Right renal cortex interstitium (tissue), 3 donors: ENCODE measurements at places on chromosomes 5 and 9. TPM values are rescaled to one million over a fixed set of nuclear protein-coding genes. Genes with fewer than 3 reads are reported as not detected.
A peak's percentile ranks its signal among the peaks of the same experiment; 100 is the strongest.

DNA sequence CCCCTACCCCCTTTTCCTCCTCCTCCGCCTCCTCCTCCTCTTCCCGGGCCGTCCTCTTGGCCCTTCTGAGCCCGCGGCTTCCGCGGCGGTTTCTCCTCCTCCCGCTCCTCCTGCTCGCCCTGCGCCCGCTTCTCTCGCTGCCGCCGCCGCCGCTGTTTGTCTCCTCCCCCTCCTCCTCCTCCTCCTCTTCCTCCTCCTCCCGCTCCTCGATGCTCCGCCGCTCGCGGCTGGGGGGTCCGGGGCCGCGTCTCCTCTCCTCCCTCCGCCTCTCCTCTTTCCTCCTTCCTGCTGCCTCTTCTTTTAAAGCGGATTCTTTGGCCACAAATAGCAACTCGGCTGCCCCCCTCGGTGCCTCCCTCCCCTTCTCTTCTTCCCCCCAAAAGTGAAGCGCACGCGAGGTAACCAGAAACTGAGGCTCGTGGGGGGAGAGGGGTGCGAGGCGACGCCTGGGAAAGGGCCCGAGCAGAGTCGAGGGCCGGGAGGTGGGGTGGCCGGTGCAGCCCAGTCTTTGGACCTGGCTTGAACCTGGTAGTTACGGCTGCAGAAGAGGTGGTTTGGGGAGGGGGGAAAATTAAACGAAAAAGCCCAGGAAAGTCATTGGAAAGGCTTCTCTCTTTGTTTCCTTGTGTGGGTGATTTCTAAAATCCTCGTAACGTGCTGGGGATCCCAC, 1058.5 kb upstream of the DMAC1 start:
- DNase-seq, result peak; percentile 57

BAAT gene
- polyA plus RNA-seq, result 0.44 TPM

DNA sequence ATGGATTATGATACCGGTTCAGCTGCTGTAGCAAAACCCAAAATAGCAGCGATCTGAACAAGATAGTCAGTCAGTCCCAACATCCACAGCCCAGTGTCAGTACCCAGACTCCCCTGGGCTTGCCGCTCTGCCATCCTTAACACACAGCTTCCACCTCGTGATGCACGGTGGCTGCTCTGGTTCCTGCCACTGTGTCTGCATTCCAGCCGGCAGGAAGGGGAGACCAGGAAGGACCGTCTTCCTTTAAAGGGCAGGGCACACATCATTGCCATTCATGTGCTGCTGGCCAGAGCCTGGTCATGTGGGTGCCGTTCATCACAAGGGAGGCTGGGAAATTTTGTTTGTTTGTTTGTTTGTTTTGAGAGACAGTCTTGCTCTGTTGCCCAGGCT, 131.0 kb upstream of the IER5L start:
- no peak for DNase-seq

AK8 gene
- 3.4 TPM for polyA plus RNA-seq

DNA sequence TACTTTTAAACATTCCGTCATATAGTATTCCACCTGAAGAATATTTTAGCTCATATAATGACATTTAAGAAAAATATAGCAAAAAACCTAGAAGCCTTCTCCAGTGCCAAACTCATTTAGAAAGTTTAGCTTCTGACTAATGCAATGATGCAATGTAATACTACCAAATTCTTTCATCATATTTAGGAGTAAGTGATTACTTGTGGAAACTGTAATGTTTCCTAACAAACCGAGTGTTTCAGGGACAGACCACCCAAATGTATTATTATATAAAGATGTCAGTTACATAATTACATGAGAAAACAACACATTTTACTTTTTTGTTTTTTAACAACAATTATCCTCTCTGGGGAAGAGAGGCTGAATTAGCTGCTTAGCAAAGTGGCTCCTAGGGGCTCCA, 316.2 kb downstream of the ARL15 start:
- no peak for DNase-seq

DNA sequence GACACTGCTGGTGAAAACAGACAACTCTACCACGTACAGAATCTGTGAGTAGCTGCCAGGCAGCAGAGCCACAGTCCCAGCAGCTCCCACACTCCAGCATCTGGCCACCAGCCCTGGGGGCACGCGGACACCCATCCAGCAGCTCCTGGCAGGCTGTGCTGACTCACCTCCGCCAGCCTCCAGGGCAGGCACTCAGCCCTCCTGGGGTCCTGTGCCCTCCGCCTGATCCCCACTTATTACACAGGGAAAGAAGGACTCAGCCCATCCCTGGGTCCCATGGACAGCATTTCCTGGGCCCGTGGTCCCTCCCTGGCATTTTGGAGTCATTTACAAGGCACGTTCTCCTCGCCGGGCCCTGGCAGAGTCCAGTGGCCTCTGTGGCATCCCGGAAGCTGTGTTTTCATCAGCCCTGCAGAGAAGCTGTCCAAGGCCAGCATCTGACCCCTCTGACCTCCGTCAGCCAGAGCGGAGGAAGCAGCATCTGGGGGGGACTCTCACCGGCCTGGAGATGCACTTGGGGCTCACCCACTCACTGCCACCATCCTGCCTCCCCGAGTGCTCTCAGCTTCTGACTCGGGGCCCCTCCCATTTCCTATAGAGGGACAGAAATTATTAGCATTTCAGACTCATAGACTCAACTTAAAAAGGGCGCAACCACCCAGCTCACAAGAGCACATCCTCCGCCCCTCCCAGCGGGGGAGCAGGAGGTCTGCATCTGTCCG, 21.6 kb downstream of the PAEP start:
- no peak for DNase-seq

- no peak for DNase-seq
Observed at GRCh38 chr9:95415158-95415557, 97.6 kb upstream of the FANCC start.

PCDHA7 gene
- 0.22 TPM for polyA plus RNA-seq

DNA sequence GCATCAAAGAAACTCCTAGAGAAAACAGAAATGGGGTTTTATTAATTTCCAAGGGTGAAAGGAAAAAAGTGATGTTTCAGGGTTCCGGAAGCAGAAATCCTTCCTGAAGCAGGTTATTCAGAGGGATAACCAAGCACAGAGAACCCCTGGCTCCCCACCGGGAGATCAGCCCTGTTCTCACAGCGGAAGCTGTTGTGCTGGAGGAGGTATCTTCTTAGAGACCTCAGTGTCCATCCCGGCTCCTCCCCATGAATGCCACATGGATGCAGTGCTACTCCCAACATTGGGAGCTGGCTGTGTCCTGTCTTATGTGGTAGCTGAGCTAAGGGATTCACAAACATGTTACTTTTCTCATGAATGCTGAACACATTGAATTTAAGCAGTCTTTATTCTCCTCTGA, 80.9 kb upstream of the IRX2 start:
- DNase-seq, result no peak

BRINP1 gene
- polyA plus RNA-seq, result 7.0 TPM

SPATA6L gene
- 3.5 TPM for polyA plus RNA-seq

DNA sequence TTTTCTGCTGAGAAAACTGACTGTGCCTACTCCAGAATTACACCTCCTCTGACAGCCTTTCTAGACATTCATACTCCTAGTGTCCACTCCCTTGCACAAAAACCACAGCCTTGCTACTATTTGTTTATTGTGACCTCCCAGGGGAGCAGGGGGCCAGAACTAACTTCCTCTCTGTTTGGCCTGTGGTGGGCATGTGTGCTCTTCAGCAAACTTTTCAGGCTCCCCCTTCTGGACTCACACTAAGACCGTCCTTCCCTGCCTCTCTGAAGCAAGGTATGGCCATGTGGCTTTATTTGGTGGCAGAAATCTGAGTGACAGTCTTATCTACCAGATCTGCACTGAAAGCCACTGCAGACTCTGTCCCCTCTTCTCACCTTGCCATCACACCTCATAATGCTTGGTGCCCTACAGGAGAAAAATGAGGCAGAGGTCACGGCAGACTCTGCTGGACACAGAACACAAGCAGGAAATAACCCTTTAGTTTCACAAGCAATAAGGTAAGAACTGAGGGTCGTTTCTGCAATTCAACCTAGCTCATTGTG, 28.2 kb downstream of the LIFR start:
- no peak for DNase-seq

RORB gene
- polyA plus RNA-seq, result 0.14 TPM

NIM1K gene
- polyA plus RNA-seq, result 0.31 TPM

TLX3 gene
- not detected for polyA plus RNA-seq

DNA sequence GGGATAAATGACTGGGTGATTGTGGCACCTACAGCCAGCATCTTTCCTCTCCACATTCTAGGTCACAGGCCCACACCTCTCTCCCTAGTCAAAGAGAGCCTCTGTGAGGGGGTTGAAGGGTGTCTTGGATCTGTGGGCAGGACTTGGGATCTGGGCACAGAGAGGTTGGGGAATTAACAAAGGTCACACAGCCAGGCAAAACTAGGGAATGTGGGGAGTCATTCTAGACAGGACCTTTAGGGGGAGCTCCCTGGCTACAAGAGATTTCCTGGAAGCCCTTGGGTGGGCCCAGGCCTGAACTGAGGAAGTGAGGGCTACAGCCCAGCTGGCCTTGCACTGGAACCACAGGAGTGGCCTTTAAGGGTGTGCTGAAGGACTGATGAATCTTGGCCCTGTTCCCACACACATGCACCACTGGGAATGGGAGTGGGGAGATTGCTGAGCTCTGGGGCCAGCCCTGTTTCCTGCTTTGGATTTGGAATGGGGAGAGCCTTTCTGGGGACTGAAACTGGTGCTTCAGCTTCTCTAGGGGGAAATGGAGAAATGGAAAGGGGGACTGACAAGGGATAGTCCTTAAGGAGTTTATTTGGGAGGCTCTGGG, 12.4 kb upstream of the CXXC5 start:
- DNase-seq, result no peak

DNA sequence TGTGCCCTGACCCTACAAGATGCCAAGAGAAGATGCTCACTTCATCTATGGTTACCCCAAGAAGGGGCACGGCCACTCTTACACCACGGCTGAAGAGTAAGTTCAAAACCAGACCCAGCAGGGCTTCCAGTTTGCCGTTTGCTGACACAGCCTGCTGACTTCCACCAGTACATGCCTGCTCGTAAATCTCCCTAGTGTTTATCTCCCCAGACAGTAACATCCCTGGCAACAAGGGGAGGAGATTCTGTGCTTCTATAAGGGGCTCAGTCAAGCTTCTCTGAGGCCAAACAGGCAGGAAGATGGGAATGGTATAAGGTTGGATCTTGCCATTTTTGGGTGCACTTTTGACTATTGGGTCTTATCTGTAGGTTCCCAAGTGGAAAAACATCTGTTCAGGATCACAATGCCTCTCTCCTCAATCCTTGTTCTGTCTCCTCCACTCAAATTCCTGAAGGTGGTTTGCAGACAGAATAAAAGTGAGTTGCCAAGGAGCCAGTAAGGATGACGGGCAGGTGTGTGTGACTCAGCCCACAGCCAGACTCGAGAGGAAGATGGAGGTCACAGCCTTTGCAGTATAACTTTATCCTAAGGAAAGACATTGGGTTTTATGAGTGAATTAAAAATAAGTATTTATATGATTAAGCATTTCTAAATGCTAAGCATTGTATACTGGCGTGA, 1.9 kb downstream of the MLANA start:
- peak; percentile 47 for DNase-seq

DNA sequence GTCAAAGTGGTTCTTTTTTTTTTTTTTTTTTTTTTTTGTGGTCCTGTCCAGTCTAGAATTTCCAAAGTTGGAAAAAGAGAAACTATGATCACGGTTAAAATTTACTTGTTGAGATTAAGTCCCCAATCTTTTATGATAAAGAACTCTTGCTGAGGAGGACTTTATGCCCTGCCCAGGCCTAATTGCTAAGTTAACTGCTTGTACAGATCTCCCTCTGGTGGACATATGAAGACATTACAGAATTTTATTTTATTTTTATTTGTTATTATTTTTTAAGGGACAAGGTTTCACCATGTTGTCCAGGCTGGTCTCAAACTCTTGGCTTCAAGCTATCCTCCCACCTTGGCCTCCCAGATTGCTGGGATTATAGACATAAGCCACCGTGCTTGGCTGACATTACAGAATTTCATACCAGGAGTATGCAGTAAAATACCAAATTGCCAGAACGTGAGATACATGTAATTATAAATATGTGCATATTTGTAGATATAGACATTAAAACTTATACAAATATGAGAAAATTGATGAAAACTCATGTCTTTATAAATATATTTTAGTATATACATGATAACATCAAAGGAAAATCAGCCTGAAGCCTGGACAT, 91.2 kb downstream of the RFK start:
- DNase-seq, result no peak

GRCh38 chr5:161216877-161217276, 329.6 kb downstream of the GABRB2 start:
- DNase-seq, result no peak

LCN9 gene
- polyA plus RNA-seq, result not detected

PCDHA2 gene
- polyA plus RNA-seq, result 0.35 TPM

DNA sequence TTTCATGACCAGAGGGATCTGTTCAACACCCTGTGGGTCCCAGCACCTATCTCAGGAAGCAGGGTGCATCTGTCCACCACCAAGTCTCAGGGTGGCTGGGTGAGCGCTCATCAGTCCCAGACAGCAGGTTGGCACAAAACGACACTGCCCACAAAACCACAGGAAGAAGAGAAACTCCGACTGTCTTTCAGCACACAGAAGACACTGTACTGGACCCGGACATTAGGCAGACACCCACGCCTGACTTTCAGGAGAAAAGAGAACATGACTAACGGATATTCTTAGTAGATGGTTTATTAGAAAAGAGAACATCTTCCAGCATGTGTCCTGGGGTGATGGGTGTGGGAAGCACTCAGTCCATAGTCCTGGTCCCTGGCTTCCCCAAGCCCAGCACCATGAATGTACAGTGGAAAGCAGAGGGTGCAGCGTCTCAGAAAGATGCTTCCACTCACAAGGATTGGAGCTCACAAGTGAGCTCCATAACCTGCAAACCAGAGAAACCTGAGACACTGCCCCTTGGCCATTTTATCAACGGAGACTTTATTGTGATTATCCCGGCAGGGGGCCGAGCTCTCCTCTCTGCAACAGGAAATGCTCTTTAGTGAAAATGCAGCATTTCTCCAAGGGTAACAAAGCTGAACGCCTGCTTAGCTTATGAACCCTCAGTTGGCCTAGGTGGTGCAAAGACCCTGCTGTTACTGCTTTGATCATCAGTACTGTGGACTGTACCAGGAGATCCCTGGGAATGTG, 35.8 kb upstream of the LCP2 start:
- no peak for DNase-seq

DNA sequence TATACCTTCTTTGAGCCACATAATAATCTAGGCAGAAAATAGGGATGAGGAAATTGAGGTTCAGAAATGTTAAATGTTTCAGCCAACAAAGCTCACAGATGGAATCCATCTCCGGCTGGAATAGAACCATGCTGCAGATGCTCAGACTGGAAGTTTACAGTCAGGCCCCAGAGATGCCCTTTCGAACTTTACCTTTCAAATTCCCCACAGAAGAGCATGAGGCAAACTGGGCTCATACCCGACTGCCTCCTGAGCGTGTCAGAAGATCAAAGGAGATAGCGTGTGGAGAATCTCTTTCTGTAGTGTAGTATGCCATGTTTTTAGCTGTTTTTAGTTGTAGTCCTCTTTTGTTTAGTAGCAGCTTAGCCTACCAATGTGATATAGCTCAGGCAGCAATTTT, 72.0 kb upstream of the DAP start:
- DNase-seq, result no peak

SLC6A3 gene
- 0.47 TPM for polyA plus RNA-seq
